ENCODE measurements at places on chromosomes 1 and 21. TPM values are rescaled to one million over a fixed set of nuclear protein-coding genes. Genes with fewer than 3 reads are reported as not detected.

PCNX2 gene
- 17.8 TPM for total RNA-seq

PCNT gene
- 50.6 TPM for total RNA-seq

ACTRT2 gene
- total RNA-seq: not detected

SELENBP1 gene
- not detected for total RNA-seq
